KG1 (cell line): ENCODE measurements at places on chromosomes 2 and 18.

DNA sequence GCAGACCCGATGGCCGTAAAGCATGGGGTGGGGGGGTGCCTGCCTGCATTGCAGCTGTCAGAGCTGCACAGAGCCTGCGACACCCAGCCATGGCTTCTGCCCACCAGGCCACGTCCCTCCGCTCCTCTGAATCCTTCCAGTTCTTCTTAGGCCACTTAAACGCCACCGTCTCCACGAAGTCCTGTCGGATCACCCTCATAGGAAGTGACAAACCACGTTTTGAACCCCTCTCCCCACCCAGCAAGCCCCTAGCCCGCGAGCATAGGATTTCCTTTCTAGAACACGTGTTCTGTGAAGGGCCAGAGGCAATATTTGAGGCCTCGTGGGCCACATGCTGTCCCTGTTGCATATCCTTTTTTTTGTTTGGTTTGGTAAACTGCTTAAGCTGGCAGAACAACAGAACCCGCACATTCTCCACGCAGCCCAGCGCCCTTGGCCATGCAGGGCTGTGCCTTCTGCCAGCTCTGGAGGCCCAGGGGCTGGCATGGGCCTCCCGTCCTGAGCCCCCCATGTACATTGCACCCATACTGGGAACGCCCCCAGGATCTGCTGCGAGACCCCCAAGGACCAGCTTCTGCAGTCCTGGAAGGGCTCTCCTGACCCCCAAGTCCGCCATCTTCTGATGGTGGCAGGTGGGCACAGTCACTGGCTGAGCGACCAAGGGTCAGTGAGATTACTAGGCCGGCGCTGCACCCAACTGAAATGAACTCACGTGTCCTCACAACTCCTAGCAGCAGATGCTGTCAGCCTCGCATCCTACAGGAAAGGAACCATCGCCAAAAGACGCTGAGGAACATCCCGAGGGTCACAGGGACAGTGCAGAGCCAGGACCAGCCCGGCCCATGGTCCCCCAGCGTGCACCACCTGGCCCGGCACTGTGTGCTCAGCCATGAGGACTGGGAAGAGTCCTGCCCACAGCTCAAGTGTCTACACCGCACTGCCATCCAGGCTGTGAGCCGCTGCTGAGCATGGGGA is 35.1 kb downstream of the ADI1 start:
- DNase-seq, result no peak

DNA sequence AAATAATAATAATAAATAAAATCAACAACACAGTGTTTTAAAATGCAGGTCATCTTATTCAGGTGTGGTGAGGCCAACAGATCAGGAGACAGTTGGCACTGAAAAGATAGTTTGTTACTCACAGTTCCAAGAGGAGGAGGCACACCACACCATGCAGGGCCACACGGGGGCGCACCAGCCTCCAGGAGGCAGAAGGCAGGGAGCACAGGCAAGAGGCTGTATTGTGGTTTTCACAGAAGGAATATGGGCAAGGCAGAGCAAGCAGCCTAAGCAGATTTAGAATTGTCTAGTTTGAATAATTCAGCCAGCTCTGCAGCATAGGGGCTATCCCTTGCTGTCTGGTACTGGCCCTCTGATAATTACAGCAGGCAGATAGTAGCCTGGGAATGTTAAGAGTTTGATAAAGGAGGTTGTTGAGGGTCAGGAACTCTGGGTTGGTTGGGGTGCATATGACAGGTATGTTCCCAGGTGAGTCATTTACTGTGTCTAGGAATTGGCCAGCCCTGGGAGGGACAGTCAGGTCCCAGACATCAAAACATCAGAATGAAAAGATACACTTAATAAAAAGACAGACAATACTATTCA is 31.3 kb downstream of the KIAA2012 start:
- peak; percentile 5 for DNase-seq

DNA sequence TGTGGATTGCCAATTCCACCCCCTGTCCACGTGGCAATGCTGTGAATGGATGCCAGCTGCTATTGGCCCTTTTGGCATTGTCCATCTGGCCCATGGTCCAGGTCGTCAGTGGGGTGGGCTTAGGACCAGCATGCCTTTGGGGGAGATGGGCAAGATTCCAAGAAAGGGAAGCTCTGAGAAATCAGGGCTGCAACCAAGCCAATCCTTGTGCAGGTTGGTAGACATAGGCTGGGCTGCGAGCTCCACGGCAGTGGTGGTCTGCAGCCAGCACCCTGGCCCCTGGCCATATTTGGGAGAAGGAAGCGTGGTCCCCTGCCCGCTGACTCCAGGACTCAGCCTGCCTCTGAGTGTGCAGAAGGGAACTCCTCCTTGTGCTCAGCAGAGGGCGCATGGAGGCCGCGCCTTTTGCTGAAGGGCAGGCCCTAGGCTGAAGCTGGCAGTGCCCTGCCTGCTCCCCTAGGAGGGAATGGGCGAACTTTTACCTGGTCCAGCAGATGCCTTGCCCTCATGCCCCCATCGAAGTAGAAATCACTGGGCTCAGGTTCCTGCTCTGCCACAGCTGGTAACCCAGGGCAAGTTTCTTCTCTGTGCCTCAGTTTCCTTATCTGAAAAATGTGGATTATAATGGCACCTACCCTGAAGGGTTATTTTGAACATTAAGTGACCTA is 5.4 kb downstream of the SPR start:
- DNase-seq, result no peak

DNA sequence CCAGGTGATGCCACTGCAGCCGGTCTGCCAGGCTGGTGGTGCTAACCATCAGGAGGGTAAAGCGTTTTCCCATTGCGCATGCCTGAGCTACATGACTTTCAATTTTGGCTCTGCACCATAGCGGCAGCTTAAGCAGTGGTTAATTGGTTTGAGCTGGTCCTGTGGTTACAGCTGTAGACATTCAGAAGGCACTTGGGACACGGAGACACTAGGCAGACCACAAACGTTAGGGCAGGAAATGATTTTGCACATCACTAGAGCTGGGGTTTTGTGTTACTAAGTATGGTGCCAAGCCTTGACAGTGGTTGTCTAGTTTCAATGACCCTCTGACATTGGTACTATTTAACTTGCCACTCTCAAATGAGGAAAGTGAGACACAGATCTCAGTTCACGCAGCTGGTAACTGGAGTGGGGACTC is 28.9 kb upstream of the CNOT11 start:
- peak; percentile 78 for DNase-seq

DNA sequence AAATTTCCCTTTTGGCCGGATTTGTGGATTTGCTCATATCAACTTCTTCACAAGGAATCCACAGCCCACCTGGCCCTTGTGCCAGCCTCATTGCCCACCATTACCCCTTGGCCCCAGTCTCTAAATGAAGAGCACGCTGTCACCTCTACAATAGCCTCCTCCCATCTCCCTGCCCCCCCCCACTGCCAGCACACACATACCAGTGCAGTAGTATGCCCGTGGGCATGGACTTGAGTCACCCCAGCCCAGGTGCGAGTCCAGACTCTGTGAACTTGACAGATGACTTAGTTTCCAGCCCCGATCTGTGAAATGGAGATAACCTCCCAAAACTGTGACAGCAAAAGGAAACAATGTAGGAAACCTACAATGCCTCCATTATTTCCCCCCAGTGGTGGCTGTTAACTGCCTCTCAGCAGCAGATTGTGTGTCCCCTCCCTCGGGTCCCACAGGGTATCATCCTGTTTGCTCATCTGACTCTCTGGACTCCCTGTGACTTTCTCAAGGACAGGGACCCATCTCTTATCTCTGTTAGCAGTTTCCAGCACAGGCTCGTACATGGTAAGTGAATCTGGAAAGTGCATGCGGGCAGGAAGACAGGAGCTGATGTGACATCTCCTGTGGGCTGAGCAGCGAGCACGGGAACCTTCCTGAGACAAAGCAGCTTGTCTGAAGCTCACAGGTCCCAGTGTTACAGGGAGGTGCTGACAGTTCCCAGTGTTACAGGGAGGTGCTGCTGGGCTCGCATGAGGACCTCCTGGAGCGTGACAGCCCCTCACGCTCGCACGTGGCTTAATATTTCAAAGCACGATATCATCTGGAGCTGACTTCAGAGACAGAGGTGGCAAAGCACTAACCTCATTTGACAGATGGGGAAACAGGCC is 4.2 kb upstream of the TMEM185B start:
- DNase-seq, result no peak

- peak; percentile 52 for DNase-seq
Measured at GRCh38 chr2:122031544-122032263, 276.3 kb downstream of the TSN start.

DNA sequence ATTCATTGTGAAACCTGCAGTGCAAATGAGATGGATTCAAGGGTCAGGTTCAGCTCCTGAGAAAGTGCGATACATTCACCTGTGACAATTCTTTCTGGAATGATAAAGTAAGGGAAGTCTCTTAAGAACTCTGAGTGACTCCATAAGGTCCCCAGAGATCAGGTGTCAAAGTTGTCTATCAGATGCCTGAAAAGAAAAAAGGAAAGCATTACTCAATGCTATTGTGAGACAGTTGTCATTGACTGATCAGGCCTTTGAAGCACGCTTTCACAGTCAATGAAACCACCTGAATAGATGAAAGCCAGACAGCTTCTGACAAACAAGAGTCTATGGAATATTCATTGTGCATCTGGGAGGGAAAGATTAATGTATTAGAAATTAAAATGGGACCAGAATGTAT is 252.7 kb upstream of the GALNT5 start:
- DNase-seq, result no peak

- DNase-seq, result no peak
Measured at GRCh38 chr2:217052856-217053577, 193.2 kb upstream of the TNP1 start.

DNA sequence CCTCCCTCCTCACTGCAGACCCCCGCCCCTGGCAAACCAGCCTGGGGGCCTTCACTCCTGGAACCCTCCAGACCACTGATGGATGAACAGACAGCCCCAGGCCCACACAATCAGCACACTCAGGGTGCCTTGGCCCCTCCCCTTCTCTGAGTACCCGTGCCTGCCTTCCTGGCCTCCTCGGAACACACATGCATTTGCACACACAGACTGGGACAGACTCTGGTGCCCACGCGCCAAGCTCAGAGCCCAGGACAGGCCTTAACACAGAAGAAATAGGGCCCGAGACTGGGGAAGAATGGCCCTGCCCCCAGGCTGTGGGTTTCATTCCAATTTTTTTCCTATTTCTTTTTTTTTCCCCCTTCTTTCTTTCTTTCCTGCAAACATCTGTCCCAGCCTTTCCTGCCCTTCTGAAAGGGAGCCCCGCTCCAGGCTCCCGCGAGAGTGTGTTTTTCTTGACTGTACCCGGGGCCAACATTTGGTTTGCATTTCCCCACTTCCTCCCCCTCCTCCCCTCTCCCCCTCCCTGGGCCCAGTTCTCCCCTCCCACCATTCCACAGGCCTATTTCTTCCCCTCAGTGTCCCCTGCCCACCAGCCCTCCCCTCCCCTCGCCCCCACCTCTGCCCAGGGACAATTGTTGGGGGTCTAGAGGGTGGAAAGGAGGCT is 618 bp upstream of the TNS1 start:
- DNase-seq, result no peak

- DNase-seq, result no peak
Measured at GRCh38 chr2:234355021-234355720, 141.7 kb downstream of the ARL4C start.

- no peak for DNase-seq
Measured at GRCh38 chr2:150095361-150096095, 391.9 kb downstream of the RND3 start.

DNA sequence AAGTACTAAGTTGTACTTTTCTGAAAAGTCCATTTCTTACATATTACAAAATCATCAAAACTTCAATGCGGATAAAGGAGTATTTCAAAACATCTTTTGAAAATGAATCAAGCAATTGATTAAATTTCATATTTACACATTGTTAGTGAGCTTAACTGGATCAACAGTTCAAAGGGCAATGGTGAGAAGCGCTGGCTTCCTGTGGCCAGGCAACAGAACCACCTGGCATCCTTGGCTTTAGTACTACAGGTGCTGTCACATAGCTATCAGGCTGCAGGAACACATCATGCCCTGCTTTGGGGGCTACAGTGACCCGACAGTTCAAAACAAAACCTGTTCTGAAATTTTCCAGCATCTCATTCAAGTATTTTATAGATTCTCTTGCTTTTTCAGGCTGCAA is 59.2 kb downstream of the SMAD2 start:
- no peak for DNase-seq

- no peak for DNase-seq
Measured at GRCh38 chr2:76642129-76642528, 880.0 kb downstream of the LRRTM4 start.

- DNase-seq, result no peak
Measured at GRCh38 chr2:241354668-241355658, 1.1 kb upstream of the FARP2 start.
